ENCODE measurements at places on chromosomes 7 and 10. TPM values are rescaled to one million over a fixed set of nuclear protein-coding genes. Genes with fewer than 3 reads are reported as not detected.

CCDC172 gene
- not detected for total RNA-seq

TFPI2 gene
- 14.4 TPM for total RNA-seq

ARHGAP19 gene
- 7.4 TPM for total RNA-seq

TAF3 gene
- total RNA-seq = 1.5 TPM

RSPH10B gene
- 0.66 TPM for total RNA-seq

GNAT3 gene
- not detected for total RNA-seq

Data from fibroblast of lung (primary cell).